ENCODE measurements at places on chromosomes 3 and 15.

GRCh38 chr3:157336252-157337009 lies 100.2 kb upstream of the PTX3 start:
- DNase-seq: no peak

DNA sequence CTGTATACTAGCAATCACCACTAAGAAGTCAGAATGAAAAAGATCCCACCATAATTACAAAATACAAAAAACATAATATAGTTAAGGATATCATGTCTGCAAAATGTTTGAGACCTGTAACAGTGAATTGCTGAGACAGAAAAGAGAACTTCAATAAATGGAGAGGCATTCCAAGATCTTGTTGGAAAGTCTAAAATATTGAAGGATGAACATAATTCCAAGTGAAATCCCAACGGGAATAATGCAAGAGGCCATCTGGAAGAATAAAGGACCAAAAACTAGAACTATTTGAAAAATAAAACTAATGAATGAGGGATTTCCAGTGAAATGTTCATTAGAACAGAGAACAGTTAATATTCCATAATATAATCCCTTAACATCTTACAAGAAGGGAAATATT lies 110.9 kb downstream of the COL6A6 start:
- no peak for DNase-seq

- no peak for DNase-seq
Observed at GRCh38 chr3:69569520-69569919, 169.7 kb upstream of the MITF start.

DNA sequence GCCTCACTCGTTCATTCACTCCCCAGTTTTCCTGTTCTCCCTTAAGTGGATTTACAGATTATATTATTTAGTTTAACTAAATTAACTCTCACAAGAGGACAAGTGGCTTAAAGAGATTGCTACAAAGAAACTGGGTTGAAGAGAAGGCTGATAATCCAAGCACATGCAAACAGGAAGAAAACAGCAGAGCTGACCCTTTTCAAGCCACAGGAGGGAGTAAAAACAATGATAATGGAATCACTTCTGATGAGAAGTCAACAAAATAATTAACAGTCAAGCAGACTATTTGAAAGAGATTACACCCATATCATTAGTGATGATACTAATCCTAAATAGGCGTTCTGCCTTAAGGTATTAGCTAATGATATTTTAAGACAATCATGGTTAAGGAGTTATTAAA lies 31.7 kb downstream of the BOC start:
- no peak for DNase-seq

- no peak for DNase-seq
Observed at GRCh38 chr3:49460188-49460890, 9.7 kb upstream of the DAG1 start.

DNA sequence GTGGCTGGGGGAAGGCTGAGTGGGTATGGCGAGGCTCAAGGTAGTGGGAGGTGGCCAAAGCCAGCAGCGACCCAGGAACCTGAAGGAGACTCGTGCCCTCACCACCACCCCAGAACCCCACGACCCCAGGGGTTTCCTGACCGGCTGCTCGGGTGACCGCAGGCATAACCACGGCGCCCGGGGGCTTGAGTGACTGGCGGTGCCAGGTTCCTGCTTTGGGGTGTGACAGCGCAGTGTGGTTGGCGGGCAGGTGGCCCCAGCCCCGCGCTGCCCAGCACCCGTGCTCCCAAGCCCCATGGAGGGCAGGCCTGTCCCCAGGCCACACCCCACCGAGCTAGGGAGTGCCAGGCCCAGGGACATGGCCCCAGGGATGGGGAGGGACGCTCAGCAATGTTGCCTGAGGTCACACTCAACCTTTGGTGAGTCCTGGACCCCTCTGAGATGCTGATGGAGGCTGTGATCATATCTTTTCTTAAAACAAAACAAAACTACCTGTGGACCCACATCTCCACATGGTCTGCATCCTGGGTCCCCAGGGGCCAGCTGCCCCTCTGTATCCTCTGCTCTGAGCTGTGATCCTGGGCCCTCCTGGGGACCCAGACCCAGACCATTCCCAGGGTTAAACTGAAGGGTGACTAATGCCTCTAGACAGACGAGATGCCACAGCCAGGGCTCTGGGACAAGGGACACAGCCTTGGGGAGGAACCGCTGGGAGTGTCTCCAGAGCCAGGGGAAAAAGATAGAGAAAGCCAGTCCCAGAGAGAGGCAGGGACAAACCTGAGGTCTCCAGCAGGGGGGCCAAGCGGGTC lies 13.0 kb downstream of the DNAJB8 start:
- no peak for DNase-seq

DNA sequence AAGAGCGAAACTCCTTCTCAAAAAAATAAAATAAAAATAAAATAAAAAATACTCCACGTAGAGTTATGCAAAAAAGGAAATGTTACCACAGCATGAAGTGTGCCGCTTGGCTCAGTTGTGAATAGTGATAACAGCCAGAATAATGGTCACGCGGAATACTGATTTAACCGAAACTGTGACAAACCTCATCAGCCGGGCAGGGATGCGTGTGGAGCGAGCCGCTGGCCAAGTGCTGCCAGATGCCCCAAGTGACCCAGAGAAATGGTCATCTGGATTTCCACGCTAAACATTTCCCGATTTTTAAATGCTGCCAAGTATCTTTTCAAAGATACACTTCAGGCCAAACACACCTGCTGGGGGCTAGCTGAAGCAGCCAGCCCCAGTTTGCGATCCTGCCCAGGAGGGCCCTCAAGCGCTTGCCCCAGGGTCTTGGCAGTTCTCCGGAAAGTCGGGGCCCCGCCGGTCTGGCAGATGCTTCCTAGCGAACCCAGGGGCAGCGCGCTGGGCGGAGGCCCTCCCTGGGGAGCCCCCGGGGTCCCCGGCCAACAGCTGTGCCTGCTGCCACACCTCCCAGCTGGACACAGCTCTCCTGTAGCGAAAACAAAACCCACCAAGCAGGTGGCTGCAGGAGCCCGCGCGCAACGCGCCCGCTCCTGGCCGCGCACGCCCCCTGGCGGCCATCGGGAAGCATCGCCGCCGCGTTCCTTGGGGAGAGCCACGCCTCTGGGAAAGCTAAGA lies 35.1 kb downstream of the CMTM6 start:
- peak; percentile 74 for DNase-seq

GRCh38 chr3:141707741-141708203 lies 30.3 kb upstream of the RNF7 start:
- DNase-seq: no peak

- DNase-seq: no peak
Observed at GRCh38 chr3:129502641-129503408, 25.6 kb upstream of the RHO start.

GRCh38 chr15:58762731-58763130 lies 8.4 kb upstream of the MINDY2 start:
- DNase-seq: no peak

DNA sequence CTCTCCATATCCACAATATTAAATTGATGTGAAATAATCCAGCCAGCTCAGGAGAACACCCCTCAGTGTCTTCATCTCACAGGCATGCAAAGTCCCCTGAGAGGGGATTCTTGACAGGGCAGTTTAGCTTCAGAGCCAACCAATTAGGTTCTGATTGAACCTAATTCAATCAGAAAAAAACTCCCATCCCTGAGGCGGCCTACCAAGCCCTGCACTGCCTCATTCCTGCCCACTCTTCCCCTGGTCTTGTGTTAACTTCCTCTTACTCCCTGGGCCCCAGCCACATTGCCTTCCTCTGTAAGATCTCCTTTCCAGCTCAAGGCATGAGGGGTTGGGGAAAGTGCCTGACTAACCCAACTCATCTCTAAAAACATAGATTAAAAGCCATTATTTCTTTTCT lies 46.1 kb downstream of the FRMD4B start:
- no peak for DNase-seq

- DNase-seq: no peak
Observed at GRCh38 chr15:100336061-100336460, 5.7 kb downstream of the ADAMTS17 start.

DNA sequence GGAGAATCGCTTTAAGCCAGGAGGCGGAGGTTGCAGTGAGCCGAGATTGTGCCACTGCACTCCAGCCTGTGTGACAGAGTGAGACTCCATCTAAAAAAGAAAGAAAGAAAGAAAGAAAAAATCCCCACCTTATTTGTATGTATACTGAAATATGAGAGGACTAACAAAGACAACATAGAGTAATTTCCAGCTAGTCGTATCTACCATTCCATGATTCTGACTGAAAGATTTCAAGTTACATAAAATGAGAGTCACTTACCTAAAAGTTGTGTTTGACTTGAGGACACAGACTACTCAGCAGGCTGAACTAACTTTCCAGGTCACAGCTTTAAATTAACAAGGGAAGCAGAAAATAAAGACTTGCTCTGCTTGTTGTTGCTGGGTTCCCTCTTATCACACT lies 18.8 kb upstream of the PRKCI start:
- DNase-seq: no peak

Data from stimulated activated CD4-positive, alpha-beta T cell treated with anti-CD3 and anti-CD28 coated beads, Interleukin-4, amount 100 ng/mL, for 48 hours (primary cell).